ENCODE measurements at places on chromosomes 7 and 10.
A peak's percentile ranks its signal among the peaks of the same experiment; 100 is the strongest.

DNA sequence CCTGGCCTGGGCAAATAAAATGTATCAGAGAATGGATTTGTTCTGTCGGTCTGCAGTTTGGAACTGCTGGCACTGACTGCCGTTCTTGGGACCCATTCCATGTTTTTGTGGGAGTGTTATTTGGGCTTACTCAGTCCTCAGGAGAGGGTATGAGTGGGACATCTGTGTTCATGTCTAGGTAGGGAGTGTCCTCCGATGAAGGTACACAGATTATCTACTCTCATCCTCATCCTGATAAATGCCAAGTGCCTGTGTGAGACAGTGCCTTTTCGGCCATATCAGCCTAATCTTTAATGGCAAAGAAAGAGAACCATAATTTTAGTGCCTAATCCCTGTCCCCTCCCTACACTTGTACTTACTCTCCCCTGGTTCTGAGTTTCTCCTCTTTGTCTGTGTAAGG, 409.4 kb downstream of the REEP3 start:
- no peak for DNase-seq

- no peak for DNase-seq
Observed at GRCh38 chr7:108634036-108634435, 64.4 kb downstream of the DNAJB9 start.

GRCh38 chr7:112081778-112082177, 124.4 kb downstream of the DOCK4 start:
- no peak for DNase-seq

DNA sequence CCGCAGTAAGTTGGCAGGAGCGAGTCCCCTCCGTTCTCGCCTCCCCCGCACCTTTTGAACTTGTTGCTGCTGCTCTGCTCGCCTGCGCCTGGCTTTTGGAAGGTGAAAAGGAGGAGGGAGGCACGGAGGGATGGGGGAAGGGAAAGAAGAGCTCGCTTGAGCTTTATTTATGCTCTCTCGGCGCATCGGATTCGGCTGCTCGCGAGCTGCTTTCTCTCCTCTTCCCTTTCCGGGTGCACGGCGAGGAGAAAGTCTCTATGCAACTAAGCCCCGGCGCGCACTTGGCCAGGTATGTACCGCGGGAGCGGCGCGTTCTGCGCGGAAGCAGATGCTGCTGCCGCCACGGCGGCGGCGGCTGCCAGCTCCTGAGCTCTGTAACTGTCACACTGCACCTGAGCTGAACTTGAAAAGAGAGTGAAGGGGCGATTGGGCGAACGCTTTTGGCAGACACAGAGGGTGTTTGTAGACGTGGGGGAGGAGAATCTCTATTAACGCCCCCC, 551 bp downstream of the KCND2 start:
- DNase-seq: peak; percentile 44

DNA sequence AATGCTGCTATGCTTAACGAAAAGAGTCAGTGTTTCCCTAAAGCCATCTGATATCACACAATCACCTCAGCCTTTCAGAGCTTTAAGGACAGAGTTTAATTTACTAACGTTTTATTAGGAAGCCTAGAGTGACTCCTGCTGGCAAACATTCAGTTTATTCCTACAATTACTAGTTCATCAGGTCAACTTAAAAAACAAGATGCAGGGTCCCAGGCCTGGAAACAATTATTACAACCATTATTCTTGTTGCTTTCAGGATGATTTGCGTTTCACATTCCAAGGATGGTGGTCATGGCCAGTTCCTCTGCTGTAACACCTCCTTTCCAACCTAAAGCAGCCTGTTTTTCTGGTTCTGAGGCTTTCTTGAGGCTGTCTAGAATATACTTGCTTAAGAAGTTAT, 1.5 kb upstream of the FAM53B start:
- DNase-seq: no peak

DNA sequence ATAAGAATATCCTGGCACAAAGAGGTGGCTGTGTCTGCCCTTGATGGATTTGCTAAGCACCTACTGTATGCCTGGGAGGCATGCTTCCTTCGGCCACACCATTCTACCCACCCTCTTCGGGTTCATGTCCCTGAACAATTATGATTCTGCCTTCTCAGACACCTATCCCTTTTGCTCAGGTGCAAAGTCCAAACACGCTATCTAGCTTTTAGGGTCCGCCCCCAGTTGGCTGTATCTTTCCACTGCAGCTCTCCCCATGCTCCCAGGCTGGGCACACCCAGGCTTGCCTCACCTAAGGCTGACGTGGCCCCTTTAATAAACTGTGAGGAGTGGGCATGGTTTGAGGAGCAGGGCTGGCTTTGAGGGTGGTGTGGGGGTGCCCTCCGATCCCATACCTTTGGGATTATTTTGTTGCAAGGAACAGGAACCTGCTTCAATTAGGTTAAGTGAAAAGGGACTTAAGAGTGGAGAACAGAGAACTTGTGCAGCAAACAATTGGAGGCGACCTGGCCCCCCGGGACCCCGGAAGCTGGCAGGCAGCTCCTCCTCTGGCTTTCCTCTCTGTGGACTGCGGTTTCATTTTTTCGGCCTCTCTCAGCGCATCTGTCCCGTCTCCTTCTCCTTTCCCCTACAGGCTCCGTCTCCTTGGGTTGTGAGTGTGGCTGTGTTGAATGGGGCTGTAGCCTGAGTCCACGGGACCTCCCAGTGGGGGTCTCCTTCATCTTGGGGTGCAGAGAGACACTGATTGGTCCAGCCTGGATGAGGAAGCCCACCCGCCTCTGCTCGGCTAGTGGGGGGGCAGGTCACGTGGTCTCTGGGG, 3.8 kb downstream of the CLIP2 start:
- DNase-seq: no peak

- DNase-seq: no peak
Observed at GRCh38 chr10:31011665-31012022, 20.0 kb downstream of the ZNF438 start.

DNA sequence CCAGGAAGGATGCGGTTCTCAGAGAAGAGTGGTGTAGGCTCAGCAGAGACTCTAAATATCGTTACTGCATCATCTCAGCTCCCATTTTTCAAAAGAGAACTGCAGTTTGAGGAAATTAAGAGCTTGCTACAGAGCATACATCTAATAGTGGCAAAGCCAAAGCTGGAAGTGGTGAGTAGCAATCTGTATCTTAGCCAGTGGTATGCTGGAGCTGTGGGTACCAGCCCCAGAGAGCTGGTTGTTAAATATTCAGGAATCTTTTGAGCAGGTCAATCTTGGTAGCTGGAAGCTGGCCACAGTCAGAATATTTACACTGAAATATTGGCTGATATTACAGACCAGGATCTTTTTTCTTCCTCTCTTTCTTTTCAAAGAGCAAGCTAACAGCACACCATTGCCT, 88.4 kb upstream of the STEAP1B start:
- DNase-seq: no peak

DNA sequence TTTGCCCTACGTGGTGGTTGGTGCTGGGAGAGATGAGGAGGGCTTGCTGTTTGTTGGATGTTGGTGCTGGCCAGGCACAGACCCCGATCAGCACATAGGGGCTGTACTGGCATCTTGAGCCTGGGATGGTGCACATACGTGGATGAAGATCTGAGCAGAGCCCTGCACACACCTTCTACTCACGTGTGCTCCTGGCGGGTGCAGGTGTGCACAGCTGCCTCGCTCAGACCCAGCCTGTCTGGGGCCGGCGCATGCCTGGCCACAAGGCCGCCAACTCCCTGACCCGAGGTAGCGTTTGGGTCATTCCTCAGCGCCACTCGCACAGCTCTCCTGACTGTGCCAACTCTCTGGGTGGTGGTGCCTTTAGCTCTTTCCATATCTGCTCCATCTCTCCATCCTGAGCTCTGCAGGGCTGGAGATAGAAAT, 18.6 kb downstream of the PALD1 start:
- DNase-seq: no peak

DNA sequence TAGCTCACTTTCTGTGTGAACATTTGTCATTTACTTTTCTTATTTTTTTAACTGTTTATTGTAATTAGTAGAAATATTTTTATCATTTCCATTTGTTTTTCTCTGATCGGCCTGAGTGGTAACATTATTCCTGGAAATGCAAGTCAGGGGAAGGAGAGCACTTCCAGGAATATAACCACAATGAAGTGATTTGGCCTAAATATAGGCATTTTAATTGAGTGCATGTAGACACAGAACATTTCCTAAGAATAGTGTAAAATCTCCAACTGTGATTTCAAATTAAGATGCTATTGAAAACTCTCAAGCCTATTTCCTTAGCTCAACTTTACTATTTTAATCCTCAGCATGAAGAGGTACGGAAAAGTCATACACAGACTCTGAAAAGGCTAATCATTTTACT, 86.5 kb upstream of the SKAP2 start:
- DNase-seq: no peak

DNA sequence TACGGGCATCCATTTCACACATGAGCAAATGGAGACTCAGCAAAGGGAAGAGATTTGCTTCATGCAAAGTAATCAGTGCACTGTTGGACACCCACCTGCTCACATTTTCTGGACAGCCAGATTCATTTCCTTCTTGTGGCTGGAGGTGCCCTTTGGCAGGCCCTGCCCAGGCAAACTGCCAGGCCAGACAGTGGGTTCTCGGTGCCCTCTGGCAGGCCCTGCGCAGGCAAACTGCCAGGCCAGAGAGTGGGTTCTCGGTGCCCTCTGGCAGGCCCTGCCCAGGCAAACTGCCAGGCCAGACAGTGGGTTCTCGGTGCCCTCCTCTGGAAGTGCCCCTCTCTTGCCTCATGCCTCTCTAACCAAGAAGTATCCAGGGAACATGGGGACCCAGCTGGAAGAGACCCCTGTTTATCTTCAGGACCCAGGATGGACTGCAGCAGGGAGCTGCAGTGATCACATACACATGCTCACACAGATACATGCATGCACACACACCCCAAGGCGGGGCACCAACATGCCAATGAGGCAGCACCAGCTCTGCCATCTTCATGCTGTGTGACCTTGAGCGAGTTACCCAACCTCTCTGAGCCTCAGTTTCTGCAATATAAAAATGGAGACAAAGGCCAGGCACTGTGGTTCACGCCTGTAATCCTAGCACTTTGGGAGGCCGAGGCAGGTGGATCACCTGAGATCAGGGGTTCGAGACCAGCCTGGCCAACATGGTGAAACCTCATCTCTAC, 67.1 kb downstream of the OAT start:
- no peak for DNase-seq

GRCh38 chr7:101200504-101200861, 353 bp downstream of the MOGAT3 start:
- DNase-seq: no peak

- no peak for DNase-seq
Observed at GRCh38 chr7:25710959-25711358, 441.0 kb upstream of the NFE2L3 start.

GRCh38 chr7:39353615-39354376, 212.4 kb upstream of the YAE1 start:
- DNase-seq: no peak

GRCh38 chr7:69173846-69174245, 424.4 kb upstream of the AUTS2 start:
- no peak for DNase-seq

DNA sequence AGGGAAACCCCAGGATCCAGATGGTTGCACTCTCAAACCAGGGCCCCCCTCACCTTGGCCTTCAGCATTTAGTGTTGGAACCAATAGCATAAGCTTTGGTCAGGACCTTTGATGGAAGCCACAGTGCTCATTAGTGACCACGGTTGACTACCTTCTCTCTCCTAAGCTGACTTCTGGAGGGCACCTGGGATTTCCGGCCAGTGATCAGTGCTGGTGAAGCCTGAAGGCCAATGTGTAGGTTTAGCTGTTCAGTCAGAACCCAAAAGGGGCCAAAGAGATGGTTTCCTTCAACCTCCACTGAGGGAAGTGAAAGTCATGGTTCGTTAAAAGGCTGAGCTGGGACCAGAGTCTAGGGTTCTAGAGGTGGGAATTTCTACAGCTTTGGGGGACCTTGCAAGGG, 46.4 kb downstream of the TCF7L2 start:
- DNase-seq: no peak

DNA sequence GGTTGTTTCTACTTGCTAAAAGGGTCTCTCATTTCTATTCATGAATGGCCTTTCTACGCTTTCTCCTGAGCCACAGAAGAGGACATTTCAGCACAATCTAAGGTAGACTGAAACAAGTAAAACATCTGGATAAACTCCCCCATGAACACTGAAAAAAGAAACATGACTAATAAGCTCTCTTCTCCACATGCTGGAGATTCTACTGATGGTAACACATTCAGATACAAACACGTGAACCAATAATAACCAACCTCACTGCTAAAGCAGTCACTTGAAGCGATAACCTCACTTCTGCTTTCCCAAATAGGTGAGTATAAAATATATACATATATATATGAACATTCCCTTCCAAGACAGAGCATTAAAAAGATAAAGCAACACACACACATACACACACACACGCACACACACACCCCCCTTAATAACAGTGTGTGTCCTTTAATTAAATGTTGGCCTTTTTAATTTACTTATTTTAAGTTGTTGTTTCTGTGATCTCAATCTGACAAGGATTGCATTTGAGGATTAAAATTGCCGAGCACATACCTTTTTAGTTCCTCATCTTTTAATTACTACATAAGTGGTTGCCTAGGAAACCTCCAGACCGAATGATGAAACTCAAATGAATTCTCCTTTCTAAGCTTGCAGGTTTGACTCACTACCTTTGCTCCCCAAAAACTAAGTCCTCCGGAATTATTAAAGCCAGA, 292.4 kb upstream of the KLF14 start:
- DNase-seq: no peak

Data from NCI-H2029 treated with DMSO at 0.1 percent for 48 hours (cell line).